Small intestine (tissue), 16 donors: ENCODE measurements at places on chromosomes 2 and 18.

DNA sequence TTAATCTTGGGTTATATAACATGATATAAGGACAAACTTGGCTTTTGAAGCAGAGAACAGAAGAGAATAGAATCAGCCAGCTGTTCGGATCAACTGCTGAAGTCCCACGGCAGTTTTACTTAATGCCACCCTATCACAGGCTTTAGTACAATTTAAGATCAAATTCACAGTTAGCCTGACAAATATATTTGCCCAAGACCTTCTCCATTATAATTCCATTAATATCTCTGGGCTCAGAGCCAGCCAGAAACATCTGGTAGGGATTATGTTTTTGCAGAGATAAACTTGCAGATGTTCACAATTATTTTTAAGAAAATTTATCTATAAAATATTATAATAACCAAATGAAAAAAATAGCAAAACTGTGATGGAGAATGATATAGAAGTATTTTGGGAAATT, 381.4 kb downstream of the RAD51AP2 start:
- no peak for DNase-seq

GRCh38 chr2:159792599-159792998, 5.4 kb downstream of the CD302 start:
- no peak for DNase-seq

DNA sequence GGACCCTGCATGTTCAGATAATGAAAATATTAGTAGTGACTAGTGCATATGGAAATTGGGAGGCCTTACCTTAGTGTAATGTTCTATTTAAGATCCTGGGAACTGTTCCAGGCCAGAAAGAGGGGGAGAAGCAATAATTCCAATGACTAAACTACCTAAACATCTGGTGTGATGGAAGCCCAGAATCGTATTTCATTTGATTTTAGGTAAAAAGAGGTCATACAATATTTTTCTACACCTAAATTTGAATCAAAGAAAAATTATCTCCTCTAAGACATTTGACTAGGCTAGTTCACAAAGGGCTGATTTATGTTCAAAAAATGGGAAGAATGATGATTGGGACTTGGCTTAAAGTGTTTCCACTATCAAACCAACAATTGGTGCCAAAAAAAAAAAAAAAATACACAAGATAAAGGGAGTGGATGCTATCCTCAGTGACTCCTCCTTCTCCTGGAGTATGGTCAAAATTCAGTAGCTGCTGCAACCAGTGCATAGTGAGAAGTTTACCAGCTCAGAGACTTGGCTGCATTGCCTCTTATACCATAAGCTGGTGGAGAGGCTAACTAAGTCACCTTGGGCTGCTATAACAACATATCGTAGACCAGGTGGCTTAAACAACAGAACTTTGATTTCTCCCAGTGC, 1038.3 kb upstream of the ACVR2A start:
- DNase-seq, result no peak

GRCh38 chr18:8036551-8036950, 469.4 kb downstream of the PTPRM start:
- no peak for DNase-seq
